ENCODE measurements at places on chromosomes 3 and 15.
A peak's percentile ranks its signal among the peaks of the same experiment; 100 is the strongest.

DNA sequence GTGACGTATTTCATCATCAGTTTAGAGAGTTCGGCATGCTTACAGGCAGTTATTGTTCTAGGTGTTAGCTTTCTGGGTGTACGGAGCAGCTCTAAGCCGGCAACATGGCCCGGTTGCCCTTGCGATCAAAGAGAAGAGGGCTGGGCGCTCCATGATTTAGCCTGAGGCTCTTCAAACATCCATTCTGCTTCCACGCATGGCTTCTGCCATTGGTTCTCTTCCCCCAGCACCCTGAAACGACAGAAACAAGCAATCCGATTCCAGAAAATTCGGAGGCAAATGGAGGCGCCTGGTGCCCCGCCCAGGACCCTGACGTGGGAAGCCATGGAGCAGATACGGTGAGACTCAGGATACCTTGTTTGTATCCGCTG, 574 bp downstream of the NGRN start:
- DNase-seq = peak; percentile 22

GRCh38 chr3:104520228-104520655, 846.5 kb upstream of the ALCAM start:
- DNase-seq = no peak

GRCh38 chr3:2934541-2934940, 175.6 kb downstream of the IL5RA start:
- DNase-seq = no peak

DNA sequence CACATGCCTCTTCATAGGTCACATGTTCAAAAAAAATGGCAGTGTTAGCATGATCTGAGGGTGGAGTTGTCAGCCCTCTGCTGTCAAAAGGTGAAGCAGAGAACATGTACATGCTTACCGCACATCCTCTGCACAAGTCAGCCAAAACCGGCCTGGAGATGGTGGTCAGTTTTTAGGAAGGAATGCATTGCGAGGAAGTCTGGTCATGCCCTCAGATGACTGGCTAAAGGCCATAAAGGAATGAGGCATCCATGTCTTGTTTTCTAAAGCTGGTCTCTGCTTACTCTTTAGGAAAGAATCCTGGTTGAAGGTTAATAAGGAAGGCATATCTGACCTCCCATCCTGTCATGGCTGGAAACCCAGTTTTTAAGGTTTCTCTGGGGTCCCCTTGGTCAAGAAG, 292.0 kb upstream of the CCDC54 start:
- DNase-seq = no peak

GRCh38 chr3:187063286-187064121, 75.8 kb downstream of the RPL39L start:
- no peak for DNase-seq

DNA sequence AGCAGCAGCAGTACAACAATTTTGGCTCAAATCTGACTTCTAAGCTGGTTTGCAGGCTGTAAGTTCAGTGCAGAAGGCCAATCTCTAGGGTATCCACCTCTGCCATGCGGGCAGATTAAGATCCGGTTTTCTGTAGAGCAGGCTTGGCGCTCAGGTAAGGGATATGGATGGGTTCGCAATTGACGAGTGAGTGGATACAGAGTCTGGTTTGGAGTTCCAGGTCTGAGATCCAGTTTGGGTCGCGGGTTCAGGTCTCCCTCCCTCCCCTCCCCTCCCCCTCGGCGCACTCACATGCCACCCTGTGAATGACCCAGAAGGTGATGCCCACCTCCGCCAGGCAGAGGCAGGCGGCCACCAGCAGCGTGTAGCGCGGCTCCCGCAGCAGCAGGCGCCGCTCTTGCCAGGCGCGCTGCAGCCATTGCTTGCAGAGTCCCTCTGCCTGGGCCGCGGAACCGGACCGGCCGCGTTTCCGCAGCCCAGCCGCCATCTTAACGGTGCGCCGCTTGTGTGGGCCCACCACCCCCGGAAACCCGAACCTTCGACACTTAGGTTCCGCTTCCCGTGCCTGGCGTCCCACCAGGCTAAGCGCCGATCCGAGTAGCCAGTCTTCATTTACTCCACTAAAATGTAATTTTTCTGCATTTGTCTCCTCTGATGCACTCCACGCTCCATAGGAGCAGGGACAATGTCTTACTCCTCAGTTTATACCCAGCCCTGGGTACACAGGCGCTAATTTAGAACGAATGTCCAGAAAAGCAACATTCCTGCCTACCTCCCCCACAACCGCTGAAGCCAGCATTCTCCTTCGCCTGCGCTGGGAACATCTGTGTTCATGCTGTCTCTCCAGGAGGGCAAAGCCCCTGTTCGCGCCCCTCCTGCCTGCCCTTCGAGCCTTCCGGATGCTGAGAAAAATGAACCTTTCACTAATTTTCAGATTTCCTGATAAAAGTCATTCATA, at the start of gene ALG3:
Gene ALG3 (minus strand): TSS at position 509 of the 958 bp plus-strand sequence. CDS start 22 bp downstream, at position 487.
- DNase-seq = peak; percentile 87

GRCh38 chr15:58929891-58930416, 3.5 kb downstream of the SLTM start:
- DNase-seq = no peak

DNA sequence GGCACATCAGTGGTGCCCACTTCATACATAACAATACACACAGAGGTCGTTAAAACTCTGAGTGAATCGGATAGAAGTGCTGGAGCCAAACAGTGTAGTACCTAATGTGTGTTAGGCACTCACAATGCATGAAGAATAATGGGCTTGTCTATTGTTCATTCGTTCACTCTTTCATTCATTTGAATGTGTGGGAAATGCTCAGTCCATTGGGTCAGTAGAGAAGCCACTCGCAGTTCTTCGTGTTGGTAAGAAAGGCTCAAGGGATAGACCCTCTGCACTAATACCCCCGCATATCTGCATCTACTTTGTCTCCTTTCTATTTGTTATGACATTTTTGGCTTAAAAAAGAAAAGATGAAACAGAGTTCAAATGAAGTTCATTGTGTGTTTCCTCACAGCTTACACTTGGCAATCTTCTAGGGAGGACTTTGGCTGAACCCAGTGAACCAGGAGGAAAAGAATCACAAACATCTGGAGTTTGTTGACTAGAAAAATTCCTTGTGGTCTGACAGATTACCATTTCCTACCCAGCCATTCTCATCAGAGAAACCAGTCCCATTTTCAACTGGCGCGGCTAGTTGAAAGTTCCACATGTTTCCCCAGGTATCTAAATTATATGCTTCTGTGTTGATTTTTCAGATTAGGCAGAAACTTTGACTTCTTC, 32.8 kb upstream of the MFSD1 start:
- DNase-seq = no peak

- DNase-seq = no peak
Measured at GRCh38 chr3:100968932-100969906, 24.0 kb downstream of the ABI3BP start.

Data from inflammatory macrophage treated with lipopolysaccharide for 4 hours (primary cell).